ENCODE measurements at places on chromosomes 12 and 14. TPM values are rescaled to one million over a fixed set of nuclear protein-coding genes. Genes with fewer than 3 reads are reported as not detected.
A peak's percentile ranks its signal among the peaks of the same experiment; 100 is the strongest.

The KRT82 gene
- total RNA-seq = not detected

- no peak for DNase-seq
Observed at GRCh38 chr12:1706632-1706980, 15.7 kb downstream of the ADIPOR2 start.

The CLEC6A gene
- total RNA-seq = 0.23 TPM

DNA sequence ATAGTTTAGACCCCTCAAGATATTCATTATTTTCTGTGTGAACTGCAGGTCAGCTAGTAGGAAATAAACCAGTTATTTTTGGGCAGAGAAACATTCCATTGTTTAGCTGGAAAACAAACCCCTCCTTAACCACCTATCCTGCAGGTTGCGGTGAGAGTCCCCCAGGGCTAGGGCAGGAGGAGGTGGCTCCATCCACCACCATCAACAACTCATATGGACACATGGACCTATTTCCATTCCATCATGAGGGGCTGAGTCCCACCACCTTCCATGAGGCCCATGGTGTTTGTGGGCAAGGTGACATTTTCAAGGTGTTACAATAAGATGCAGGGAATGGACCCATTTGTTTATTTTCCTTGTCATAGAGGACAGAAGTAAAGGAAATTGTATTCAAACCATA is 160.1 kb downstream of the FOXN3 start:
- no peak for DNase-seq

The BATF gene
- total RNA-seq = 1.7 TPM

The SLC24A4 gene
- 0.22 TPM for total RNA-seq

DNA sequence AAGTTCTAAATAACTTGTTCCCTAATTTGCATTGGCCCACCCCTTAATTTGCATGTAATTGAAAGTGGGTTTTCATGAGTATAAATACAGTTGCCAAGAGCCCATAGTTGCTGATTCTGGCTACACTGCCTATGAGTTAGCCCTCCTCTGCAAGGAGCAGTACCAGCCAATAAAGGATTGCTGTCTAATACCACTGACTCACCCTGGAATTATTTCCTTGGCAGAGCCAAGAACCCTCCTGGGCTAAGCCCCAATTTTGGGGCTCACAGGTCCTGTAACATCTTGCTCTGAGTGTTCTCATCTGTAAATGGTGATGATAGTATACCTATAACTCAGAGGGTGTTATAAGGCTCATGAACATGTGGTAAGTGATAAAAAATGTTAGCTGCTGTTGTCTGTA is 6.8 kb downstream of the TTC8 start:
- DNase-seq = no peak

GRCh38 chr12:121113057-121113456 is 19.6 kb upstream of the P2RX7 start:
- no peak for DNase-seq

- no peak for DNase-seq
Observed at GRCh38 chr14:101849125-101849524, 87.6 kb downstream of the PPP2R5C start.

GRCh38 chr14:52342849-52343596 is 28.9 kb downstream of the PTGER2 start:
- no peak for DNase-seq

- no peak for DNase-seq
Observed at GRCh38 chr14:29442696-29443095, 485.0 kb downstream of the PRKD1 start.

GRCh38 chr12:95445884-95446505 is 28.0 kb upstream of the METAP2 start:
- no peak for DNase-seq

DNA sequence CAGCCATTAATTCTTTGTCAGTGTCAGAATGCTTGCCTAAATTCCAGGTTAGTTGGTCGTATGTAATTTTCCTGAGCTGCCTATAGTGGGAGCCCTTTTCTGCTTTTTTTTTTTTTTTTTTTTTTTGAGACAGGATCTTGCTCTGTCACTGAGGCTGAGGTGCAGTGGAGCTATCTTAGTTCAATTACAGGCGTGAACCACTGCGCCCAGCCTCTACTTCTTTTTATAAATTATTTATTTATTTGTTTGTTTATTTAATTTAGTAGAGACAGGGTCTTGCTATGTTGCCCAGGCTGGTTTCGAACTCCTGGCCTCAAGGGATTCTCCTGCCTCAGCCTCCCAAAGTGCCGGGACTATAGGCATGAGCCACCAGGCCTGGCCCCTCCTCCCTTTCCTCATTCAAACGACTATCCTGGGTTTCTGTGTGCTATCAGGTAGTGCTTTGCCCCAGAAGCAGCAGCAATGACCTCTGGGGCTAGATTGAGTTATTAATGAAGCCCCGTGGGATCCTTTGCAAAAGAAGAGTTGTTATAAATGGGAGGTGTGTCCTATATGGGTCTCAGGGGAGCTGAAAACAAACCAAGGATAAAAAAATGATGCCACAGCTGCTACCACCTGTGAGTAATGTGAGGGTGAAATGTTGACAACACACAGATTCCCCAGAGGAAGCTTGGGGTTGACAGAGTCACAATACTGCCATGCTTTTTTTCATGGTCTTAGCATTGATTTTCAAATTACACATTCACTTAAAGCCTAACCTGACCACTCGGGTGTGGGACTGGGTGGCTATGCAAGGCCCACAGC is 34.6 kb upstream of the NFKBIA start:
- no peak for DNase-seq

DNA sequence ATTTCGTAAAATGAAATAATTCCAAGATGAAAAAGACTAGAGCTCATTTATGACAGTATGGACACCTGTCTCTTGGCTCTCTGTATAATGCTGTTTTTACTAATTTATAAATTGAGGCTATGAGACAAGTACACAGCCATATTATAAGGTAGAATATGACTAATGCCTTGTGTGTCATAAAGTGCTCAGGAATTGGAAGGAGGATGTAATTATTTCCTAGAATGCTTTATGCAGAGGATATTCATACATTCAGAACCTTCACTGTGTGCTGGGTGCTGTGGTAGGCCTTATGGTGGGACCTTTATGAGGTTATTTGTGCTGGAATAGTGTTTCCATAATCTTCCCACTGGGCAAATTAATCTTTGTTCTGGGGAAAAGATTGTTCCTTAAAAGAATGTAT is 13.3 kb downstream of the PCNX1 start:
- DNase-seq = no peak

DNA sequence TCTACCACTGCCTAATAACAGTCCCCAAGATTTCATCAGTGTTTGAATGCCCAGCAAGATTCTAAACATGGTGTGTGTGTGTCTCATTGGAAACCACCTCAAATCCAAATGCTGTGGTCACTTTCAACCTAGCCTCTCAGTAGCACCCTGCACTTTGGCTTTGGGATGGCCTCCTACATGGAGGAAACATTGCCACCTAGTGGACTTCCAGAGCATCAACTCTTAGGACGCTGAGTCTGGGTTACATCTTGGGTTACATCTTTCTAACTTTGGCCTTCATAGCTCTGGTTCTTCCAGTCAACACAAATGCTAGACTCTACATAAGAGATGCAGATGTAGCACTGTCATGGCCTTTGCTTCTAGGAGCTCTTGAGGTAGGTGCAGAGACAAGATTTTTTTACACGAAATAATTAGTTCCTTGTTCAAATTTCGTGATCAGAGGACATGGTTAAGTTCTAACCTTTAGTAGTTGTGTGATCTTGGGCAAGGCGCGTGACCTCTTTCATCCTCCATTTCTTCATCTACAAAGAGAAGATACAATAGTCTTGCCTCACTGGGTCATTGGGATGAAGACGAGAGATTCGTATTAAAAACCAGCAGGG is 113.5 kb upstream of the VASH1 start:
- no peak for DNase-seq

DNA sequence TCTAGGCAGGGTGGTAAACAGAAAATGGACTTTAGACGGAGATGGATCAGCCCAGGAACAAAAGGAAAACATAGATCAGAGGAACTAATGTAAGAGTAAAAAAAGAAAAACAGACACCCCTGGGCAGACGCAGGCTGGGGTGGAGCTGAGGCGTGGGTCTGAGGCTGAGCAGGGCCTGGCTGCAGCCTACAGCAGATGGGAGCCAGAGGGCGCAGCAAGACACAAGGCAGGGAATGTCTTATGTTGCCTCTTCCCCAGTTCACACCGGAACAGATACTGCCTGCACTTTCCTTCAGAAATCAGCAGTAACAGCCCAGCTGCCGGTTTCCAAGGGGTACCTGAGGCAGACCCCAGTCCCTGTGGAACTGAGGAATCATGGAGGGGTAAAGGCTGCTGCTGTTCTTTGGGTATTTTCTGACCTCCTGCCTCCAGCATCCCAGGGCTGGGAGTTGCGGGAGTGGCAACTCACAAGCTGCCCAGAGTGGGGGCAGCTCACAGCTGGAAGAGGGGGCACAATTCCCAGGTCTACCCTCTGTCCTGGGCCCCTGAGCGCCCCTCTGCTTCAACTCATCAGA is 9.8 kb downstream of the ZNF605 start:
- DNase-seq = no peak

The FAM161B gene
- 16.3 TPM for total RNA-seq

DNA sequence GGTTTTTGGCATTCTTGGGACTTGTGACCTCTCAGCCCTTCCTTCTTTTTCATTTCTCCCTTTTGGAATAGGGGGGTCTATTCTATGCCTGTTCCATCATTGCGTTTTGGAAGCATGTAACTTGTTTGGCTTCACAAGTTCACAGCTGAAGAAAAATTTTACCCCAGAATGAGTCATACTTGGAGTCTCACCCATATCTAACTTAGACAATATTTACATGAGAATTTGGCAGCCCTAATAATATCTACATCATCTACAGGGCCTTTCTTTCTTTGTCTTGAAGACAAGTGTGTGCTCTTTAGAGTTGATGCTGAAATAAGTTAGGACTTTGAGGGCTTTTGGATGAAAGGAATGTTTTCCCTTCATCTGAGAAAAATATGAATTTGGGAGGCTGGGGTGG is 1312.9 kb upstream of the FLRT2 start:
- no peak for DNase-seq

GRCh38 chr12:19208456-19208855 is 78.9 kb downstream of the PLEKHA5 start:
- DNase-seq = no peak

The FITM1 gene
- total RNA-seq = 0.89 TPM

The KRT5 gene
- 1.00 TPM for total RNA-seq

- DNase-seq = no peak
Observed at GRCh38 chr12:4717806-4718205, 2.4 kb upstream of the GALNT8 start.

DNA sequence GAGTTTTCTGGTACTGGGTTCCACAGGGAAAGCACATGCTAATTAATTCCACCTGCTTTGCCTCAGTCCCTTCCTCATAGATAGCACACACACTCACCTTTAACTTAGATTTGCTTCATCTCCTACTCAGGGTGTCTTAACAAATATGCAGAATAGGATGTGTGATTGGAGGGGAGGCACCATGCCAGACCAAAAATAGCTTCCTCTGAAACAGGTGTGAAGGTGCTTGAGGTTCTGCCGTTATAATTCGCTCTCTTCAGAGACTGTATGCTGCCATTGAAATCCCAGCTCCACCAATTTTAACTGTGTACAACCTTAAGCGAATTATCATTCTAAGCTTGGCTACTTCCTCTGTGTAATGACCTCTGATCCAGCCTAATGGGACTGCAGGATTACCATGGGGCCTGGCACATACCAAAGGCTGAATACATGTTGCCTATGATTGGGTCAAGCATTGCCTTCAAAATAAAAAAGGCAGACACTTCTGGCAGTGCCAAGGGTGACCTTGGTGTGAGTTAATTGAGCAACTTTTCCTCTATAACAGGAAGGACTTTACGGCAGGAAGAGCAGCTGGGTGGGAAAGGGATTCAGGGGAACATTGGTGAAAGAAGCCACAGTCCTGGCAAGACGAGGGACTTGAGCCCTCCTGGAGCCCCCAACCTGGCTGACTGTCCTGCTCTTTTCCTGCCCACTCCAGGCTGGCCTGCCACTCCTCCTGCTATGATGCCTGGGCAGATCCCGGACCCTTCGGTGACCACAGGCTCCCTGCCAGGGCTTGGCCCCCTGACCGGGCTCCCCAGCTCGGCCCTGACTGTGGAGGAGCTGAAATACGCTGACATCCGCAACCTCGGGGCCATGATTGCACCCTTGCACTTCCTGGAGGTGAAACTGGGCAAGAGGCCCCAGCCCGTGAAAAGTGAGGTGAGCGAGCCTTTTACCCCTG is 9.7 kb downstream of the JDP2 start:
- no peak for DNase-seq

GRCh38 chr14:22213120-22213519 is 375.9 kb downstream of the DAD1 start:
- no peak for DNase-seq

The A2ML1 gene
- 0.25 TPM for total RNA-seq

GRCh38 chr12:3326156-3326849 is 164.7 kb upstream of the PRMT8 start:
- no peak for DNase-seq

- no peak for DNase-seq
Observed at GRCh38 chr12:60195483-60195882, 599.7 kb downstream of the SLC16A7 start.

GRCh38 chr12:12872139-12872933 is 19.0 kb upstream of the GPRC5A start:
- DNase-seq = no peak

GRCh38 chr12:126353604-126354003 is 1288.4 kb downstream of the AACS start:
- DNase-seq = no peak

GRCh38 chr14:55701638-55702037 is 121.6 kb downstream of the KTN1 start:
- no peak for DNase-seq

The RNASE7 gene
- not detected for total RNA-seq

- DNase-seq = peak; percentile 33
Observed at GRCh38 chr14:70822530-70823185, 13.3 kb upstream of the MAP3K9 start.

- DNase-seq = no peak
Observed at GRCh38 chr14:32594766-32595165, 265.7 kb downstream of the AKAP6 start.

The HEBP1 gene
- 31.6 TPM for total RNA-seq

- DNase-seq = no peak
Observed at GRCh38 chr12:538731-539539, 79.2 kb downstream of the B4GALNT3 start.

DNA sequence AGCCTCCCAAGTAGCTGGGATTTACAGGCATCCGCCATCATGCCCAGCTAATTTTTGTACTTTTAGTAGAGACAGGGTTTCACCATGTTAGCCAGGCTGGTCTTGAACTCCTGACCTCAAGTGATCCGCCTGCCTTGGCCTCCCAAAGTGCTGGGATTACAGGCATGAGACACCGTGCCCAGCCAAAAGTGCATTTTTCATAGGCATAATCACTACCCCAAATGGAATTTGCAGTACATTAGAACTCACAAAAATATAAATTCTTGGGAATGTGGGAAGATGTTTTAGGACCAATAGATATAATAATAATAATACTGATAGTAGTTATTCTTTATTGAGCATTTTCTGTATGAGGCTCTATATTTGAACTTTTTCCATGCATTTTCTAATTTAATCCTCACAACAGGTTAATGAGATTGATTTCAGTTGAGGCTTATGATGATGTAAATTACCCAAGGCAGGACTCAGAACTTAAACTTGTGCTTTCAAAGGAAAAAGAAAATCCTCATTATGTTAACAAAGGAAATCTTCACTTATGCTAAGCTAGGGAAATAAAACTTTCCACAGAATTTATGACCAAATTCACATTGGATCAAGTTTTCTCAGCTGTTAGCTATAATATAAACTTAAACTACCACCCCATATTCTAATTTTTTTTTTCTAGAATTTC is 121.6 kb downstream of the SRGAP1 start:
- no peak for DNase-seq
